Stimulated activated CD4-positive, alpha-beta T cell treated with anti-CD3 and anti-CD28 coated beads, TNF-alpha, amount 100 ng/mL, for 4 hours (primary cell): ENCODE measurements at places on chromosomes 7 and 10.

GRCh38 chr10:124353896-124354295 is 64.8 kb downstream of the OAT start:
- no peak for DNase-seq

GRCh38 chr7:2253525-2254244 is 11.7 kb downstream of the NUDT1 start:
- no peak for DNase-seq

GRCh38 chr10:69904533-69904932 is 102.8 kb downstream of the COL13A1 start:
- DNase-seq, result no peak

DNA sequence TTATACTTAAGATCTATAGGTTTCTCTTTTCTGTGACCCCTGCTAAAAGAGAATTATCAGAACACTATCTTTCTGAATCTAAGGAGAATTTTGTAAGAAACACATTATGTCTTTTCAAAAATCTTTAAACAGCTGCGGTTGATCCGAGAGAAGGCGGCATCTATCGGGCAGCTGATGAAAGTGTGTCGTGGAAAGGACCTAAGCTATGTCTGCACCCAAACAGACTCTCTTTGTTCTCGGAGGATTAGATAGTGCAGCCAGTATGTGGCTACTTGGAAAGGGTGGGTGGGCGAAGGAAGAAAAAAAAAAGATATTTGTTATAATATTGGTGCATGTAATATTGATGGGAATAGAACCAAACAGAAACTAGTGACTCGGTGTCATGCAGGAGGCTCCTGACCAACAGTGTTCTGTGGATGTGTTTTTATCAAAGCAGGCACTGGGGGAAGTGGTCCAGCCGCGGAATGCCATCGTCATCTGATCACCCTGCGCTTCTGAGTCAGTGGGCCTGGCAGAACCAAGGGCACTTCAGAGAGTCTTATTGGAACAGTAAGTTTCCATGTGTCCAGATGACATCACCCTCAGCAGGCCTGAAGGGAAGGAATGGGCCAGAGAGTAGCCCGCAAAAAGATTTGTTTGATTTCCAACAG is 509.7 kb upstream of the AKR1E2 start:
- DNase-seq, result no peak

GRCh38 chr10:49512121-49512809 is 26.7 kb downstream of the ERCC6 start:
- no peak for DNase-seq

GRCh38 chr10:34145715-34146114 is 669.4 kb downstream of the PARD3 start:
- no peak for DNase-seq

DNA sequence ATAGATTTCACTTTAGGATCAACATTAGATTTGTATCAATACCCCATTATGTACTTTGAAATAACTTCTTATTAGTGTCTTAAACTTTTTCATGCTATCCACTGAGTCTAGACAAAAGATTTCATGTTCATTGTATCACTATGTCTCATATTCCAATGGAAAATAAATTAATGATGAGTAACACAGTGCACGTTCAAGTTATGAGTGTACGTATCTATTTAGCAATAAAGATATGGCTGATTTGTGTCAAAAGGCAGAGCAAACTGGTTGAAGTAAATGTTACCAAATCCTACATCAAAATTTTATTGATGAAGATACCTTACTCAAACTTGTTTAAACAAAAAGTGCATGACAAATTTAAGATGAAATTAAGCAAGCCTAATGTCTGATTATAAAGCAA is 102.4 kb downstream of the SEMA3E start:
- no peak for DNase-seq
